ENCODE measurements at places on chromosomes 6 and 20. TPM values are rescaled to one million over a fixed set of nuclear protein-coding genes. Genes with fewer than 3 reads are reported as not detected.

GRCh38 chr6:133814238-133814637 lies 74.7 kb upstream of the TCF21 start:
- DNase-seq, result no peak

DNA sequence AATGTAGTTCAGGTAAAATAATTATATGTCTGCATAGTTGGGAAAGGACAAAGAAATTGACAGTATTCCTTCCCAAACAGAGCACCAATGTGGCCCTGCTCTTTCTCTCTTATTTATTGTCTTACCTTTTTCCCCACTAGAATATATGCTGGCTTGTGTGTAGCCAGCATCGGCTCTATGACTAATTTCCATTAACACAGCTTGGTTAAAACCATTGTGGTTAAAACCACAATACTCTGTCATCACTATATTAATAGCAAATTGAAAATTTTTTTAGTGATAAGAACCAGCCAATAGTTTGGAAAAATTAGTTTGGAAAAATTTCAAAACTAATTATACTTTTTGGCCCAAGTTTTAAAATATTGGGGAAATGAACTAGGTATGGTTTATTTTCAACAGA lies 535.1 kb downstream of the UTRN start:
- DNase-seq, result no peak

DNA sequence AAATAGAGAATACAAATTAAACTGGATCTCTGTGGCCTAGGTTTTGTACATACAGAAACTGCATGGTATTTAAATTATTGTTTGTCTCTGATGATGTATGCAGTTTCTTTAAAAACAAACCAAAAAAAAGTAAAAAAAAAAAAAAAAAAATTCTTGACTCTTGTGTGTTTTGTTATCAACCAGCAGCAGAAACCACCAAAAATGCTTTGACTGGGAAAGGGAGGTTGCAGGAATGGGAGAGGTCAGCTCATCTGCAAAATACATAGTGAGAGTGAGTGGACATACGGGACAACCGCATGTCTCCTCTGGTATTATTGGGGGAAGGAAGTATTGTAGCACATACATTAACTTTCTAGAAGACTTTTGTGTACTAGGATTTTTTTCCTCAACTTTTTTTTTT lies 38.0 kb downstream of the TBC1D7 start:
- no peak for DNase-seq

CLDN20 gene
- total RNA-seq, result not detected

GRCh38 chr6:48813836-48814235 lies 649.2 kb downstream of the MMUT start:
- no peak for DNase-seq

DNA sequence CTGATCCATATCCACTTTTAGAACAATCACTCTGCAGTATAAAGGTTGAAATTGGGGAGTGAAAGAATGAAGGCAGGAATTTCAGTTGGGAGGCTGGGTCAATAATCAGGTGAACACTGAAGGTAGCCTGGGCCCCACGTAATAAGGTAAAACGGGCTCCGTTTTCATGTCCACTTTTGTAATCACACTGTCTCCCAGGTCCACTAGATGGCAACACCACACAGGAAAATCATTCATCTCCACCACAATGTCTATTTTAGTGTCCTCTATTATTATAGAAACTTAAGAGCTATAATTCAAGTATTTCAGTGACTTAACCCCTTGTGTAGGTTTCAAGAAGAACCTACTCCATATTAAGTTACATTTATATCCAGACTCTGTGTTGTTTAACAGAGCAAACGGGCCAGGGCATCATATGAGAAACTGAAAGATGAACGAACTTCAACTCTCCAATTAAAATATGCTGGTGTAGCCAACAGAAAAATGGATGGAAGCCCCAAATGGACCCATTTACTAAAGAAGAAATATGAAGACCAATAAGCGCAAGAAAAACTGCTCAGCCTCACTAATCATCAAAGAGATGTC lies 45.9 kb upstream of the MC3R start:
- no peak for DNase-seq

DNA sequence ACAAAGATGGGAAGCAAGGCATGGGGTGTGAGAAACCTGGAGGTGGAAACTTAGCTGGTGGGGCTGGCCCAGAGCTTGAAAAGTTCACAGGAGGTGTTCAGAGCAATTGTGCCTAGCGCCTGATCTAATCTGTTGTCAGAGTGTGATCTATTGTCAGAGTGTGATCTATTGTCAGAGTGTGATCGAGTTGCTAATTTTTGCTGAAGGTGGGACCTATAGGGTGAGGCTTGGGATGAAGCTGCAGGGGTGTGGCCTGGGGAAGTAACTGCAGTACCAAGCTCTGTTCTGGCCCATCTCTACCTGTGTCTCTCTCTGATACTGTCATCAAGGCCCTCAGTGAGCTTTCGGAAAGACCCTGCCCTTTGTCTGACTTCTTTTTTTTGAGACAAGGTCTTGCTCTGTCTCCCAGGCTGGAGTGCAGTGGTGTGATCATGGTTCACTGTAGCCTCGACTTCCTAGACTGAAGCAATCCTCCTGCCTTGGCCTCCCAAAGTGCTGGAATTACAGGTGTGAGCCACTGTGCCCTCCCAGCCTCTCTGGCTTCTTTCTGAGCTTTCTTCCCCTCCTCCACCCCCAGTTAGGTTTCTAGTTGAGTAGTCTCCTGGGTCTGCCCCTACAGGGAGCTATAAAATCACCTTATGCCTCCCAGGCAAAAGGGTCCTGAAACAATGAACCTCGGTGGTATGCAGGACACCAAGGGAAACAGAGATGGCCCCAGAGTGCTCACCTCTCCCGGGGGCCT lies 150.8 kb upstream of the RNF24 start:
- DNase-seq, result no peak

HLA-DRB1 gene
- 501 TPM for total RNA-seq

GRCh38 chr6:81756690-81757089 lies 4.2 kb upstream of the TENT5A start:
- DNase-seq, result no peak

GRCh38 chr6:88368071-88368787 lies 202.1 kb upstream of the CNR1 start:
- DNase-seq, result no peak

- DNase-seq, result peak; percentile 62
These were observed 41.5 kb downstream of the MYH7B start for GRCh38 chr20:34997131-34997561.

DNA sequence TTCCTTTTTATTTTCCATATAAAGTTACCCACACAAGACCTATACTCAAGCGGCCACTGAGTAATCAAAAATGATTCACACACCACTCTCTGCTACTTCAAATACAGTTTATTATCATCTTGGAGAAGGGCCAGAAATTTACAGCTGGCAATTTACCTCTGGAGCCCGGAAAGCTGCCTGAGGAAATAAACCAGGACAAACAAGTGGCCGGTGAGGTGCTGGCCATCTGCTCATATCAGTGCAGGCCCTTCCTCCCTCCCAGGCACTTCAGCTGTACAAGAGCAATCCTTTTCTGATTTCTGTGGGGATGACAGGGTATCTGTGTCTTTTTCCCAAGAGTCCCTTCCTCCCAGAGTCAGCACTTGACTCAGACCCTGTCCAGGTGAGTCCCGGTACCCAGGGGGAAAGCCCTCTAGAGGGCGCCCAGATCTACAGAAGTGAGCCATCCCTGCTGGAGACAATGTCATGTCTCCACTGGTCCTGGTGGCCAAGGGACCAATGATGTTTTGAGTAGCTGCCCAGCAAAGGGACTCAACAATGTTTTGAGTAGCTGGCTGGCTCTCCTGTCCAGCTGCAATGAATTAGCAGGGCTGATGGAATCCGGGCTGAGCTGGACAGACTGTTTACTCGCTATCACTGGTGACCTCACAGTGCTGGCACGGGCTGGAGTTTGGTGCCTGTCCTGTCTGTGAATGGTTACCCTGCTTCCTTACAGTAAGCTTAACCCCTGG lies 23.6 kb downstream of the LRP11 start:
- DNase-seq, result peak; percentile 27

GRCh38 chr20:60935971-60936370 lies 316.1 kb upstream of the CDH4 start:
- no peak for DNase-seq

- no peak for DNase-seq
These were observed 203.2 kb upstream of the SMLR1 start for GRCh38 chr6:130624046-130624445.

LINC00237 gene
- not detected for total RNA-seq

GRCh38 chr20:44422083-44422482 lies 53.6 kb upstream of the TTPAL start:
- DNase-seq, result no peak

DNA sequence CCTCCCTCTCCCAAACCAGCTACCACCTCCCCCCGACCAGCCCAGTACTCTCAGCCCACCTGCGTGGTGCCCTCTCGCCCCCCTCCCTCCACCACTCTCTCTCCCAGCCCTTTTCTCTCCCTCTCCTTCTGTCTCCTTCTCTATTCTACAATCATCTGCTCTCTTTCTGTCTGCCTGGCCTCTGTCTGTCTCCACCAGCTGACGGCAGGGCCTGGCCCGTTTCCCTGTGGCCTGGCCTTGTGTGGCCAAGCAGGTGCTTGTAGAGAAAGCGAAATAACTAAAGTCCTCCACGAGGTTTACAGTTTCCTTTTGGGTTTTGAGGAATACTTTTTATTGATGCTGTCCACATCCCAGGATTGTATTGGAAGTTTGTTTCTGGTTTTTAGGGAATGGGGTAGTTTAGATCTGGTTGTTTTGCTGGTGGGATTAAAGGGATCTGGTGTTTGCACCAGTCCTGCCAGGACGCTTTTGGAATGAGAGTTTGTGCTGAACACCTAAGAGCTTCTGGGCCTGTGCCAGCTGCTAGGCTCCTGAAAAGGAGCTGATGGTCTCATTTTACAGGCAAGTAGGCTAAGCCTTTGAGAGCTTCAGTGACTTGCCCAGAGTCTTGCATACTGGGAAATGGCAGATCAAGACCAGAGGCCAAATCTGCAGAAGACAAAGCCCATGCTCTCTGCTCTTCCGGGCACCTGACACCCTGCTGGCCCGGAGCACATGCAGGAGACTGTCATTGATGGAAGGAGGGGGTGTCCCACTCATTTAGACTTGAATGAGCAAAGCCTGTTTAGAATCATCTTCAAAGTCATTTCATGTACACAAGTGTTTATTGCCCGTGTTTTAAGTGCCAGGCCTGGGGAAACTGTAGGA lies 161.7 kb downstream of the SYCP2 start:
- DNase-seq, result no peak

GRCh38 chr20:47778398-47779354 lies 6.6 kb downstream of the SULF2 start:
- DNase-seq, result no peak

GRCh38 chr6:127146932-127147331 lies 28.5 kb downstream of the RSPO3 start:
- no peak for DNase-seq

- DNase-seq, result no peak
These were observed 585.6 kb downstream of the DHX35 start for GRCh38 chr20:39547546-39548408.

JARID2 gene
- total RNA-seq, result 20.9 TPM

BANF2 gene
- total RNA-seq, result 0.14 TPM

BTN1A1 gene
- total RNA-seq, result 0.14 TPM

DNA sequence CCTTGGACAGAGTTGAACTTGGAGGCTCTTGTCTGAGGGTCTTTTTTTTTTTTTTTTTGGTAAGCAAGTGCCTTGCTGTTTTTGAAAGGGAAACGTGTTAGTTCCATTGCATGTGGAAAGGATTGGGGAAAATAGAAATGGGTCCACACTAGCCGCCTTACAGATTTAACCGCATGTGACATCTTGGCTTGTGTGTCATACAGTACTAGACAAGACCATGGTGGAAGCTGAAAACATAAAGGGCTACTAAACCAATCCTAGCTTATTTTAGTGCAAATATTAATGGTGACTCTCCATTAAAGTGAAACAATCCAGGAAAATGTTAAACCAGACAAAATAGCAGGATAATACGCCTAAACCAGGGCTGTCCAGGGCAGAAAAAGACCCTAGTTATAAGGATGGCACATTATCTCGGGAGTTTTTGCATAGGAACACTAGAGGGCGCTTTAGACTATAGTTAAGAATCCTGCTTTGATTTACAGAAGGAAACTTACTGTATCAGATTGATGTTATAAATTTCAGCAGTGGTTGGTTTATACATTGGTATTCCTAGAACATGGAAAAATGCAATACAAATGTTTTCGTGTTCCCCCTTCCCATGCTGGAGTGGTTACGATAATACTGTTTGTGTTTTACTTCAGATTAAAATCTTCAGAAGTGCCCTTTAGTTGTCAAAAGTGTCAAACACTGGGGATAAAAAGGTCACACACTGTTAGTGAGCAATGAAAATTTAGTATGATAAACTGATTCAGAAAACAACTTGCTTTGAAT lies 59.8 kb upstream of the DEK start:
- DNase-seq, result peak; percentile 60

DNA sequence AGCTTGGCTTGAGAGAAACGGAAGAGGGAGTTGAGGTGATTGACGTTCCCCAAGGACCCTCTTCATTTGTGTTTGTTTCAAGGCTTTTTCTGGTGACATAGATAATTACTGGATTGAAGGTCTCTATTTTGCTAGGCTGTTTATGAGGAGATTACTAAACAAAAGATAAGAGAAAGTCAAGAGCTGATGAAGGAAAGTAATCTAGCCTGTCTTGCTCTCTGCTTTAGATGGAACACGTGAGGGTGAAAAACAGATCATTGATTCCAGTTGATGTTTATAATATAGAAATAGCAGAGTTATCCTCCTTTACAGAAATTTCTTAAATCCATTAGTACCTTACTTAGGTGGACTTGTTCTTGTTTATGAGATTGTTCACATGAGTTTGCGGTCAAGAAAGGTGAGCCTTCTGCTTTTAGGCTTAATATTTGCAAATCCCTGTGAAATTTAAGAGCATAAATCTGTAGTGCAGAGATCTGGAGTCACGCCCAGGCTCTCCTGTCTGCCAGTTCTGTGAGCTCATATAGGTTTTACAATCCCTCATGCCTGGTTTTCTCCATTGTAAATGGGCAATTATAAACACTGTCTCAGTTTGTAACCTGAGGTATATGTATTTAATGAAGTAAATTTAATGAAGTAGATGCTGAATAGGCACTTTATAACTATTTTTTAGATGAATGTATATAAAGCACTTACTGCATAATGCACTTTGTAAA lies 272.8 kb downstream of the NKAIN2 start:
- no peak for DNase-seq

- DNase-seq, result no peak
These were observed 19.2 kb downstream of the JAG1 start for GRCh38 chr20:10654630-10655029.

- DNase-seq, result no peak
These were observed 381.1 kb upstream of the ZFP64 start for GRCh38 chr20:52572687-52573086.

XRN2 gene
- 69.6 TPM for total RNA-seq

DNA sequence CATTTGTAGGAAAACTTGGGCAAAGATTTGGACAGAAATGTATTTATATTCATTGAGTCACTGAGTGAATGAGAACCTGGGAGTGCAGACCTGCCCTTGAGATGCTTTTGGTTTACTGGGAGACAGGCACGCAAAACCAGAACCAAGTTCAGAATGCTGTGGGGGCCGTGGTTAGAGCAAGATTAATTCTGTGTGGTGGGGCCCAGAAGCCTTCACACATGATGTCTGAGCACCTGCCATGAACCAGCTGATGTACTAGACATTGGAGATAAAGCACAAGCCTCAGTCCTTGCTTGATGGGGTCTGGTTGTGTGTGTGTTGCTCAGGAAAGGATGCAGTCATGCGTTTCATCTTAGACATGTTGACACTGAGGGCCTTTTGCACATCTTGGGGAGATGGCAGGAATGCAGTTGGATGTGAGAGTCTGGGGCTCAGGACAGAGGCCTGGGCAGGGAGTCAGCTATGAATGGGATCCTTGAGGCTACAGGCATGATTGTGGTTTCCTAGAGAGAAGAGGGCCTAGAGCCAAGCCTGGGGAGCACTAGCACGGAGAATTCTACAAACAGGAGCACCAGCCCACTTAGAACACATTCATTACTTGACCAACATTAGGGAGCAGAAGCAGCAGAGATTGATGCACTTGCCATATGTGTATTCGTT lies 114.3 kb upstream of the TMEM181 start:
- DNase-seq, result no peak

SFTA2 gene
- 0.19 TPM for total RNA-seq

Measured in thymus (tissue), 14 donors.